Activated T-helper 9 cell treated with anti-CD3 and anti-CD28 coated beads, Interleukin-2, amount 50 U/mL, for 16 hours (primary cell): ENCODE measurements at places on chromosomes 6 and 20.

- peak; percentile 88 for DNase-seq
These were observed at the start of gene DYNLRB1 for GRCh38 chr20:34516247-34517113. Gene DYNLRB1 (plus strand): TSS chr20:34516422. CDS start chr20:34516459, 37 bp downstream.

GRCh38 chr6:127980996-127981395, 80.1 kb upstream of the THEMIS start:
- no peak for DNase-seq

DNA sequence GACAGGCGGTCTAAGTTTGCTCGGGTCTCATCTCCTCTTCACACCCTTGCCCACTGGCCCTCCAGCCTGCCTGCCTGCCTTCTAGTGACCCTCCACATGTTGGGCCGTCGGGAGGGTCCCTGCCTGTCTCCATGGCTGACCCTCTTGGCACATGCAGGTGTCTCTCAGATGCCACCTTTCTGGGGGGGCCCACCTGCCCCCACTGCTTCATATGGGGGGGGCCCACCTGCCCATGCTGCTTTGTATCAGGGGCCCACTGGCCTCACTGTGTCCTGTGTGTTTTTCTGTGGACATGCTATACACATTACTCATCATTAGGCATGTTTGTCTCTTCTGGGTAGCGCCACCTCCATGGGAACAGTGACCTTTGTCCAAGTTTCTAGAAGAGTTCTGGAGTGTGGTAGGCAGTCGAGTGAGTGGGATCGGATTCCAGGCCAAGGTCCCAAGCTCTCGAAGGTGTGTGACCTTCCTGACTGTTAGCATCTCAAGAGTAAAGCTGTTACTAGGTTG, 40.4 kb upstream of the KIF25 start:
- no peak for DNase-seq

GRCh38 chr6:39310542-39310941, 3.7 kb downstream of the KCNK17 start:
- no peak for DNase-seq

DNA sequence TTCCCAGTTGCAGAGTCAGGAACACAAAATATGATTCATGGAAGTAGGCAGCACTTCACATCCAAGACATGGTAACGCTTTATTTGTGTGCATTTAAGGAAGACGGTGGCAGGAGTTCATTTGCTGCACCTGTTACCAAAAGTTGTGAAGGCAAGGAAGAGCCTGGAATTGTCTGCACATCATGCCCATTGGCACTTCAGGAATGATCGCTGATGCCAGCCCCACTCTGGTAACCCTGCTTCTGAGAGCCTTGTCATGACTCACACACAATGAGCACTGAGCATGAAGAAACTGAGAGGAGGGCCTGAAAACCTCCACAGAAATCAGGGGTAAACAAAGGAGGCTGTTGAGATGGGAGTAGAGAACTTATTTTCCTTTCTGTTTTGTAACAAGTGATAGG, 181.1 kb downstream of the RPS12 start:
- no peak for DNase-seq

GRCh38 chr6:73027691-73028090, 197.6 kb downstream of the KHDC1L start:
- no peak for DNase-seq

DNA sequence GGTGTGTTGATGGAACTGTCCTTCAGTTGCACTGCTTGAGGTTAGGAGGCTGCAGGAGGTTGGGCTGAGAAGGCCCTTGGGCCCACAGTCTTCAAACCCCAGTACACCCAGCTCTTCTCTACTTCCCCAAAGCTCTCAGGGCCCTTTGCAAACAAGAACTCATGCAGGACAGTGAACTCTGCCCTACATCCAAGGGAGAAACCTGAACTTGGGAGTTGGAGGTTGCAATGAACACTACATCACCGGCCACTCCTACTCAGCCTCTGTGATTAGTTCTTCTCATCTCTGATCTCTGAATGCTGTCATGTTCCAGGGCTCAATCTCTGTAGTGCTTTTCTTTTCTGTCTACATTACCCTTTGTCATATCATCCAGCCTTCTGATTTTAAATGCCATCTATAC, 148.5 kb upstream of the PDE7B start:
- no peak for DNase-seq

DNA sequence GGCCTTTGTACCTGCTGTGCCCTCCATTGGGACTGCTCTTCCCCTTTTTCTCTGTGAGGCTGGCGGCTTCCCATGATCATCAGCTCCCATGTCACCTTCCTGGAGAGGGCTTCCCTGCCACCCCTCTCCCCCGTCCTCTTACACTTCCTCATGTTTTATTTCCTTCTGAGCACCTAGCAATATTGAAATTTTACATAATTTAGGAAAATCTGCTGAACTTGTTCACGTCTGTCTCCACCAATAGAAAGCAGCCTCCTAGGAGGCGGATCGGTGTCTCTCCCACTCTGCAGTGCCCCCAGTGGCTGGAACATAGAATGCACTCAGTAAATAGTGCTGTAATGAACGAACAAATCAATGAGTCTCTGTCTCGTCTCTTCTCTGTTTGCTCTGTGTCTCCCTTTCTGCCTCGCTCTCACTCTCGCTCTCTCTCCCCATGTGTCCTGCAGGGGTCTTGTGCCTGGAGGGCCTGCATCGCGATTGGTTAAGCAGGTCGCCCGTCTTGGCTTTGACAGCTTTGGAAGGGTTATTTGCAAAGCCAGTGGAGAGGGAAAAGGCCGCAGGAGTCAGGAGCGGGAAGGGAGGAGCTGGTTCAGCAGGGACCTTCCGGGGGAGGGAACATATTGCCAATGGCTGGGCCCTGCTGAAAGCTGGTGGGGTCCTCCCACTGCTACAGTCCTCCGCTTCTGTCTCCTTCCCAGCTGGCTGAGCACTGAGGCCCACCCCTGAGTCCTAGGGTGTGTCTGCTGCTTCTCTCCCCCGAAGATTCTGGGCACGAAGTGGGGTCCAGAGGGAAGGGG, 12.1 kb upstream of the OCSTAMP start:
- DNase-seq = peak; percentile 31

DNA sequence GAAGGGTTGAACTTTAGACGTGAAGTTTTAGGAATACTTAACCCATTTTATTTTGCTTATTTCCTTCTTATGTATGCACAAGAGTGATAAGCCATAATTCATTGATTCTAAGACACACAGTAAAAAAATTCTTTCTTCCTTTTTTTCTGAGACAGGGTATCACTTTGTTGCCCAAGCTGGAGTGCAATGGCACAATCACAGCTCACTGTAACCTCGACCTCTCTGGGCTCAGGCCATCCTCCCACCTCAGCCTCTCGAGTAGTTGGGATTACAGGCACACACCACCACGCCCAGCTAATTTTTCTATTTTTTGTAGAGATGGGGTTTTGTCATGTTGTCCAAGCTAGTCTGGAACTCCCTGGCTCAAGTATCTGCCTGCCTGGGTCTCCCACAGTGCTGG, 116.6 kb upstream of the RNF24 start:
- no peak for DNase-seq

- DNase-seq = no peak
These were observed 2.6 kb upstream of the TAAR6 start for GRCh38 chr6:132567566-132567965.

- no peak for DNase-seq
These were observed 47.3 kb upstream of the FYN start for GRCh38 chr6:111920578-111920977.

DNA sequence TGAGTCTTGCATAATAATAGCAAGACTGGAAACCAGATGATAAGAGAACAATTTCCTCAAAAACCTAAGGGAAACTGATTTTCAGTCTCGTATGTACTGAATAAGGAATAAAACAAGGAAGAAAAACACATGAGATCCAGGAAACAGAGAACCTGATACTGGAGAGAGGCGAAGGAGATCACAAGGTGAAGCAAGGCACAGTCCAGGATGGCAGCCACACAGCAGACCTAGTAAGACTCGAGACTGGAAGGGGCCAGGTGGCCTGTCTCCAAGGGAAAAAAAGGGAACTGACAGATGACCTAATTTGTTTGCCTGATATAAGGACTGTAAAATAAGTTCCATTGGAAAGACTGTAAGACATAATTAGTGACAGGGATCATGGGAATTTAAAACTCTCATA, 71.1 kb downstream of the TASP1 start:
- no peak for DNase-seq

DNA sequence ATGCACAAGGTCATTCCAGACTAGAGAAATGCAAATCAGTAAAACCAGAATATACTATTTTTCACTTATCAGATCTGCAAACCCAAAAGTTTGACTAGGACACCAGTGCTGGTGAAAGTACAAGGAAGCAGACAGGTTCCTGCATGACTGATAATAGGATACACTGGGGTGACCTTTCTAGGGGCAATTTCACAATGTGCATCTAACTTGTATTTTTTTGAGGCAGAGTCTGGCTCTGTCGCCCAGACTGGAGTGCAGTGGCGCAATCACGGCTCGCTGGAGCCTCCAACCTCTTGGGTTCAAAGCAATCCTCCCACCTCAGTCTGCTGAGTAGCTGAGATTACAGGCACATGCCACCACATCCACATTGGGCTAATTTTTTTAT, 11.4 kb downstream of the COMMD7 start:
- no peak for DNase-seq

DNA sequence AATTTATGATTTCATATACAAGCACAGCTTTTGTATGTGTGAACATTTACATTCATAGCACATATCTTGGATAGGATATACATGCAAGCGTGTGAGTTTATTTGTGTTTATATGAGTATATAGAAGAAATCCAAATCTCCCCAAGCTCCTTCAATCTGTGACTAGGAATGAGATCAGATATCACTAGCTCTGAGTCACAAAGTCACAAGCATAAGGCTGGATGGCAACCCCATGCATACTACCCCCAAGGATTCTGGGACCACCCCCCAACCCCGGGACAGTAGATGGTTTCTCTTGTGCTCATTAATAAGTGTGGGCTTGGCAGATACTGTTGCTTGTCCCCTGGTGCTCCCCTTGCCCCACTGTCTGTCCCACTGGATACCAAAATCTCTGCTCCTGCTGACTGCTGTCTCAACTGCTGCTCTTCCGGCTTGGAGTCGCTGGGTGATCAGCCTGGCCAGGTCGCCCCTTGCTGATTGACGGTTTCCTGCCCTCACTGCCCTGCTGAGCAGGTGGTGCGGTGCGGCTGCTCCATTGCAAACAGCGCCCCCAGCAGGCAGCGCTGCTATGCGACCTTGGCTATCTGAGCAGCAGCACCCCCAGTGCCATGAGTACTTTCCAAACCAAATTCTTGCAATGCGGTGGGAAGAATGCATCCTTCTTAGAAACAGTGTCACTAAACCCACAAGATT, 279.4 kb downstream of the CD83 start:
- DNase-seq = no peak

- DNase-seq = no peak
These were observed 12.9 kb downstream of the ZNF335 start for GRCh38 chr20:45959126-45959525.

GRCh38 chr20:51176876-51177275, 154.0 kb upstream of the KCNG1 start:
- DNase-seq = no peak

DNA sequence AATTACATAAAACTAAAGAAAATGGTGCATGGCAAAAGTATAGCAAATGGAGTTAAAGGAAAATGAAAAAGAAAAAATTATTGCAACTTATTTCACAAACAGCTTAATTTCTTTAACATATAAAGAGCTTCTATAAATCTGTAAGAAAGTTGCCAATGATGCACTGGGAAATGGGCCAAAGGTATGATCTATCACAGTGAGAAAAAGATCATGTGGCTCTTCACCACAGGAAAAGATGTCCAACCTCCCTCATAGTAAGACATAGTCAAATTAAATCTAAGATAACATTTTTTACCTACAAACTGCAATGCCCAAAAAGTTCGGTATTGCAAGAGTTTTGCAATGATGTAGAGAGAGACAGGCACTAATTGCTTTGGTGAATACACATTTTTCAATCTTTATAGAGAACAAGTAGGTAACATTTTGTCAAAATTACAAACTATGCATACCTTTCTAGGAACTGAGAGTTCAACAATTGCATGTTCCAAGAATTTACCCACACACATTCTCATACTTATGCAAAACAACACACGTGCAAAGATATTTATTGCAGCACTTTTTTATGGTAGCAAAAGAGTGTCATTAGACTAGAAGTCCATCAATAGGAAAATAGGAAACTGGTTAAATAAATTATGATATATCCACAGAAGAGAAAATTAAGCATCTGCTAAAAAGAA, 372.6 kb downstream of the QKI start:
- no peak for DNase-seq

DNA sequence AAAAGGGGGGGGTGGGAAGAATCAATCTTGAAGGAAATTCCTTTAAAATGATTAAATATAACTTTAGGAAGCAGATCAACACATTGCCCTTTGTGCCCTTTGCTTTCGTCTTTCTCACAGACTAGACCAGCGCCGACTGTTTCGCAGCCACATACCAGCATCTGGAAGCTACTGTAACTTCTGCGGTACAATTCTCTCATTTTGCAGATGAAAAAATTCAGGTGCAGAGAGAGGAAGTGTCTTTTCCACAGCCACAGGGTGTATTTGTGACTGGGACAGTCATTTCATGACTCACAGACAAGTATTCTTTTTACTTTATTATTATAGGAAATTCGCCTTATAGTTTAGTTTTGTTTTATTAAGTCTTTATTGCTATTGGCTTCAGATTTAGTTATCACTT, 84.2 kb downstream of the UST start:
- DNase-seq = peak; percentile 9

DNA sequence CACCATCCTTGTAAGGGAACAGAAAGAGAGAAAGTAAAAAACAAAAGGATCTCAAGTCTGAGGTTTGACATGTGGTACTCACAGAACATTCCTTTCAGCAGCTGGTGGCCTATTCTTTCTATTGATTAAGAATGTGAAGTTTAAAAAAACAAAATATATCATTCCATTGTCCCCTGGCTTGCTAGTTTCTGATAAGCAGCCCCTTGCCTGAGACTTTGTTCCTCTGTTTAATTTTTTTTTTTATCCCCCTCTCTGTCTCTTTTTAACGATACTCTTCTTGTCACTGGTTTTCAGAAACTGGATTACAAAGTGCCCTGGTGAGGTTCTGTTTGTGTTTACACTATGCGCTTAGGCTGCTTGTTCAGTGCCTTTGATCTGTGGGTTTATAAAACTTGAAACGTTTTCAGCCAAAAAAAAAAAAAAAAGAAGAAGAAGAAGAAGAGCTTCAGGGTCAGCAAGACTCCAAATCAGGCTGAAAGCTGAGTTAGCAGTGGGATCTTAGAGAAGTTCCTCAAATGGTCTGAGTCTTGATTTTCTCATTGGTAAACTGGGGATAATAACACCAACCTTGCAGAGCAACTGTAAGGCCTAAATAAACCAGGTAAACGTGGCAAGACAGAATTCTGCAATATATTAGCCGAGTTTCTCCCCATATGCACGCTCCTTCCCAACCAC, 45.1 kb upstream of the SLC22A23 start:
- no peak for DNase-seq
